ENCODE measurements at places on chromosomes 5 and 9.

GRCh38 chr5:120382833-120383232 is 81.3 kb upstream of the PRR16 start:
- DNase-seq, result no peak

DNA sequence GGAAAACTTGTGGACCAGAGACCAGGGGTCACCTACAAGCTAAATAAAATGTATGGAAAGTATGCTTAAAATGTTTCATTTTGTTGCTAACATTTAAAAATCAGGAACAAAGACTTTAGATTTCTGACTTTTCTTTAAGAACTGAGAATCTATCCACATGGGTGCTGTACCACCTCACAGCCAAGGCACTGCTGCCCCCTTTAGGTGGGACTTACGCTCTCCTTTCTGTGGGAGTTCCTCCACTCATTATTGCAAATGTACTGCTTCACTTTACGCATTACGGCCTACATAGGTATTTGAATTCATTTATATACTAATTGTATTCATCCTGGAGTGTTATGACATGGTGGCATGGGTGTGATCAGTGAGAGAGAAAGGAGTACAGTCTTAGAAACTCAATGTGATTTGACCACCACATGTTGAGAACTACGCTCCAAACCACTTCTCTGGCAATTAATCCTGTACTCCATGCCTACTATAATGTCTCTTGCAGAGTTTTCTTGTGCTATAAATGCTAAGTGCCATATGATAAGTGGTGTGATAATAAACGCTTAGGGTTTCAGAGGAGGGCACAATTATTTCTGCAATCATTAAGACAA is 24.7 kb upstream of the CETN3 start:
- no peak for DNase-seq

GRCh38 chr5:56479126-56479525 is 246.0 kb upstream of the ANKRD55 start:
- DNase-seq, result no peak

DNA sequence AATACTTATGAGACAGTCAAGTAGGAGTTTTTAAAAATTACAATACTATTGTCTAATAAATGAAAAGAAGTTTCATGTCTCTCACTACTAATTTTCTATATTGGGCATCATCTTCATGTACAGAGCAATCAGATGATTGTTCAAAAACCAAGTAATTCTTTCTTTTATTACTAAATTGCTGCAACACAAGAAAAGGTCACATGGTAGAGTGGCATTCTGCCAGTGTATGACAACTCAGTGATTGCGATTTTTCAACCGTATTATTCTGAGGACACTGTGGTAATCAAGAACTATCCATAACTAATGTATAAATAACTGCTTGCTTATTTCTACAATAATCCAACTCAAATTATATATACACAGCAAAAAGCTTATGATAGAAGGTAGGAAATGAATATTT is 96.7 kb upstream of the GRHPR start:
- no peak for DNase-seq

- no peak for DNase-seq
These were observed 261.7 kb downstream of the ISL1 start for GRCh38 chr5:51644976-51645375.

Measured in left forelimb (tissue), 1 donor.